Stimulated activated CD4-positive, alpha-beta T cell treated with anti-CD3 and anti-CD28 coated beads, TNF-alpha, amount 100 ng/mL, for 1 hour (primary cell): ENCODE measurements at places on chromosomes 5 and 9.

GRCh38 chr5:42454216-42454995 lies 31.2 kb downstream of the GHR start:
- no peak for DNase-seq

GRCh38 chr9:110452227-110452801 lies 114.7 kb upstream of the TXNDC8 start:
- no peak for DNase-seq

GRCh38 chr5:31605920-31606319 lies 33.0 kb upstream of the PDZD2 start:
- DNase-seq, result no peak

GRCh38 chr9:14961372-14962068 lies 51.3 kb upstream of the FREM1 start:
- no peak for DNase-seq

GRCh38 chr5:132768485-132768868 lies 8.6 kb downstream of the SEPTIN8 start:
- no peak for DNase-seq

DNA sequence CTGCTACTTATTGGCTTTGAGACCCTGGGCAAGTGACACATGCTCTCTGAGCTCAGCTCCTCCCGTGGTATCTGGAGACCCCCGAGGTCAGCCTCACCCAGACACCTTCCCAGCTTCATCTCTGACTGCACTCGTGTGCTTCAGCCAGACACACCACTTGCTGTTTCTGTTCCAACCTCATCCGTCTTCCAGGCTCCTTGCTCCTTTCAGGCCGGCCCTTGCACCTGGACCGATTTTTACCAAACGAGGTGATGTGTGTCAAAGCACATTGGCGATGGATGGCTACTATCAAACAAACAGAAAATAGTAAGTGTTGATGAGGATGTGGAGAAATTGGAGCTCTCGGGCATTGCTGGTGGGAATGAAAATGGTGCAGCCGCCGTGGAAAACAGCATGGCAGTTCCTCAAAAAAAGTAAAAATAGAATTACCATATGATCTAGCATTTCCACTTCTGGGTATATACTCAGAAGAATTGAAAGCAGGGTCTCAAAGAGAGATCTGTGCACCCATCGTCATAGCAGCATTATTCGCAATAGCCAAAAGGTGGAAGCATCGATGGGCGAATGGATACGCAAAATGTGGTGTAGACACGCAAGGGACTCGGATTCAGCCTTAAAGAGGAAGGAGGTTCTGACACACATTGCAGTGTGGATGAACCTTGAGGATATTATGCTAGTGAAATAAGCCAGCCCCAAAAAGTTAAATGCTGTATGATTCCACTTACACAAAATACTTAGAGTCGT lies 96.1 kb upstream of the IER5L start:
- no peak for DNase-seq
